ENCODE measurements at places on chromosomes 16 and 17.

GRCh38 chr17:76772842-76773525 is 35.1 kb downstream of the MFSD11 start:
- peak; percentile 98 for ATAC-seq

DNA sequence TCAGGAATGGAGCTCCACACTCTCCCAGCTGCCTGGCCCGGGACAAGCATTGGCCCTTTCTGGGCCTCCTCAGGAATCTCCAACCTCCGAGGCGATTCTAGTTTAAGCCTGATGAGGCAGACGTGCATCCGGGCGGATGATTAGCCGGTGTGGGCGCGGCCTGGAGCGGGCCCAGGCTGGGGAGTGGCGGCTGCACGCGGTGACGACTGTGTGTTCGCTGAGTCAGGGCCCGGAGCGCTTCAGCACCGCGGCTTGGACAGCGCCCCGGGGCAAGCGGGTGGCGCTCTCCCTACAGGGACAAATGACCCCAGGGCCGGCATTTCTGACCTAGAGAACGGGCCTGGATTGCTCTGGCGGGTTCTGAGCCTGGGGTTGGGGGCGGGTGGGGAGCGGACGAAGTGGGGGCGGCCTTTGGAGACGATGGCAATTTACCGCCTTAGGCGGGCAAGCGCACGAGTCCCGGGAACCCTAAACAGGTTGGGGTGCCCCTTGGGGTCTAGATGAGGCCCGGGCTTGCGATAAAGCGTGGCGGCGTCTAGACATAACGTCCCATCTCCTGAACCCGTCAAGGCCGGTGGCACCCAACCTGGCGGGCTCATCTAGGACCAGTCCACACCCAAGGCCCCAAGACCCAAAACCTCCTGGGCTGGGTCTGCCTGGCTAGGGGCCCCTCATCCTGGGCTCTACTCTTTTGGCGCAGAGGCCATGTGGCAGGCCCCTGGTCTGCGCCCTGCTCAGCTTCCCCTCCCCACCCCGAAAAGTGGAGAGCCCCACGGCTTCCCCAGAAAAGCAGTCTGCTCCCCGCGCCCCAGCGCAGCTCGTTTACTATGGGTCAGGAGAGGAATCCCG is 22.3 kb upstream of the ZNHIT3 start:
- ATAC-seq, result peak; percentile 86

DNA sequence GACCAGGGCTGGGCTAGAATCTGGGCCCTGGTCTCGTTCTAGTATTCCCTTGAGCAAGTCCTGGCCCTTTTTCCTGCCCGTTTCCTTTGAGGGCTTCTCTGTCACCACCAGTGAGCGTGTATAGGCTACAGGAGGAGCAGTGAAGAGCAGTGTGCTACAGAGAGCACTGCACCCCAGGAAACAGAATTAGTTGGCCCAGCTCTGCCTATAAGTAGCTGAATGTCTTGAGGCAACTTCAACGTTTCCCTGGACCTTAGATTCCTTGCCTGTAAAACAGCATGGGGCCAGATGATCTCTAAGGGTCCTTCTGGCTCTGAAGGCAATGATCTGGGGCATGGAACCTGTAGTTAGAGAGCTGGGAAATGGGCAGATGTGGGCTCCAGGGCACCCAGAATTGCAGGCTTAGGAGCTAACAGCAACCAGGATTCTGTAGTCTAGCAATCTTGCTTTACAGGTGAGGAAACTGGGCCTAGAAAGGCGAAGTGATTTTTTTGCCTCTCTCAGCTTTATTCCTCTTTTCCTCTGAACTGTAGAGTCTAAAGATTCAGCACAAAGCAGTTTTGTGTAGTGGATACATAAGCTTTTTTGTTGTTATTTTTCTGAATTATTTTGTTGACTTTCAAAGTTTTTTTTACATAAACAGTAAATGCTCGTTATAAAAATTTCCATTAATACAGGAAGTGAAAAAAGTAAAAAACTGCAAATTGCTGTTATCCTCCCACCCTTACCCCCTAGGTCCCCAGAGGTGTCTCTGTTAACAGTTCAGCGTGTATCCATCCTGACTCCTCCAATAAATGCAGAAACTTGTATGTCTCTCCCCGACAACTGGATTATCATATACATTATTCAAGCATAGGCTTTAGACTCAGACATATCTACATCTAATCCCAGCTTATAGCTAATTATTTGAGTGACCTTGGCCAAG is 1.7 kb upstream of the MYL4 start:
- no peak for ATAC-seq

GRCh38 chr16:31874366-31875111 is 932 bp downstream of the ZNF267 start:
- peak; percentile 45 for ATAC-seq

DNA sequence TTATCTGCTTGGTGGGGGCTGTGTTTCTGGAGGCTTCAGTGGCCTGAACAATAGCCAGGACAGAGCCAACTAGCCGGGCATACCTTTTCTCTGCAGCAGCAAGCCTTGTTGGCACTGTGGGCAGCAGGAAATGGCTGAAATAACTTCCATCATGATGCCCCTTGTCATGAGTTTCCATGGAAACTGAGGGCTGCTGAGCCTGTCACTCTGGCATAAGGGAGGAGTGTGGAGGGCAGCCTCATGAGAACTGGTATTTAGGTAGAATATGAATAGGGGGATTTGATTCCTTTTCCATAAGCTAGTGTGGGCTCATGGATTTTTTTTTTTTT is 39.4 kb downstream of the PLCG2 start:
- no peak for ATAC-seq

GRCh38 chr17:64614266-64615027 is 47.7 kb downstream of the SMURF2 start:
- no peak for ATAC-seq

Measured in activated CD4-positive, CD25-positive, alpha-beta regulatory T cell treated with anti-CD3 and anti-CD28 coated beads, Interleukin-2, amount 50 U/mL, for 24 hours (primary cell).